Fibroblast of upper back skin (primary cell): ENCODE measurements at places on chromosomes 3 and 15.

GRCh38 chr3:144437989-144438388 is 466.4 kb downstream of the DIPK2A start:
- DNase-seq = no peak

- no peak for DNase-seq
Observed at GRCh38 chr3:194925614-194926013, 239.9 kb downstream of the FAM43A start.

GRCh38 chr3:23885210-23885609 is 31.6 kb downstream of the NKIRAS1 start:
- DNase-seq = no peak

- no peak for DNase-seq
Observed at GRCh38 chr3:118850687-118851086, 184.0 kb downstream of the IGSF11 start.

- DNase-seq = peak; percentile 43
Observed at GRCh38 chr3:41418961-41419691, 219.8 kb downstream of the CTNNB1 start.

- no peak for DNase-seq
Observed at GRCh38 chr15:35256551-35256950, 171.5 kb upstream of the NANOGP8 start.

DNA sequence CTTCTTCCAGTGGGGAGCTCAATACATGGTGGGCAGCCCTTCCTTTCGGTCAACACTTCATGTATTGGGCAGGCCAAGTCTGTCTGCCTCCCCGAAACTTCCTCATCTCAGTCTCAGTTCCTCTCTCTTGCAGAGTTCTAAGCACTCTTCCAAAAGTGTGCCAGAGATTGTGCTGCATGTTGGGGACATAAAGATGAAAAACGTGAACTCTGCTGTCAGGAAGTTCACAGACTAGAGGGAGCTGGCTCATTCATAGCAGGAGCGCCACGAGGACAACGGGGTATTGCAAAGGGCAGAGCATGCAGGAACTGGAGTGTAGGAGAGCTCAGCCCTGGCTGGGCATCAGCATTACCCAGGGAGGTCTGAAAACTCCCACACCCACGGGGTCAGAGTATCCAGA is 15.3 kb upstream of the EPHB3 start:
- no peak for DNase-seq

- peak; percentile 79 for DNase-seq
Observed at GRCh38 chr3:4680871-4681300, 187.7 kb downstream of the ITPR1 start.

DNA sequence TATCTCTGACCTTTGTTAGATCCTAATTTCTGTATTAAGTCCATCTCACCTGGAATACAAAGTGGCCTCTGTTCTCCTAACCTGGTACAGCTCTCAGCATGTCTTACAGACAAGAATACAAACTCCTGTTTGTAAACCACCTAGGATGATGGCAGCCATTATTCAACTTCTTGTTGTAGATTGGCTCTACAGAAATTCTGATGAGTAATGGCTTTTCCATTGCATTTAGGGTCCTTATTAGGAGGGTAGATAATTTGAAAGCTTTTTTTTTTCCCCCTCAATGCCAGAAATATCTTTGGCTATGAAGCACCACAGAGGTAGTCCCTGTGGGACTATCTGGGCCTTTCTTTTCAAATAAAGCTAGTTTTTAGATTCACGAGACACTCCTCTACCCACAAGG is 9.8 kb downstream of the NR2E3 start:
- no peak for DNase-seq

DNA sequence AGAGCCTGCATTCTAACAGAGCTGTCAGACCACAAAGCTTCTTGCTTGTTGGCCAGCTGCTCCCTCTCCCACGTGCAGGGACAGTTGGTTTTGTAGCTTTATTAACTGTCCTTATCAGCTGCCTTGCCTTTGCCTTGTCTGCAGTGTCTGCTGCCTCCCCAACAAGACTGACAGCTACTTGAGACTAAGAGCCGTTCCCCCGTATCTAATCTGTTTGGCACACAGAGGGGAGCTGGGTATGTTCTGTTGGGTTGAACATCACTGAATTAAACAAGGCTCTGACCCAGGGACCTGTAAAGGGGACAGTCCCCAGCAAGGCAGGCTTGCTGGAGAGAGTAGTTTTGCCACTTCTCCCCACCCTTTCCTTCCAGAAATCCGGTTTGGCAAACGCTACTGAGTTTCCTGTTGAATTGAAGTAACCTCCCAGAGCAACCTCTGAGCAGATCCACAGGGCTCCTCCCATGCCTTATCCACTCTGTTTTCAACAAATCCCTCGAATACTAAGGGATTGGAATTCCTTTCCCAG is 116.1 kb downstream of the ANP32A start:
- DNase-seq = peak; percentile 20

GRCh38 chr15:73196113-73196512 is 143.8 kb downstream of the NEO1 start:
- DNase-seq = no peak

GRCh38 chr3:157241599-157241998 is 81.7 kb upstream of the CCNL1 start:
- no peak for DNase-seq

DNA sequence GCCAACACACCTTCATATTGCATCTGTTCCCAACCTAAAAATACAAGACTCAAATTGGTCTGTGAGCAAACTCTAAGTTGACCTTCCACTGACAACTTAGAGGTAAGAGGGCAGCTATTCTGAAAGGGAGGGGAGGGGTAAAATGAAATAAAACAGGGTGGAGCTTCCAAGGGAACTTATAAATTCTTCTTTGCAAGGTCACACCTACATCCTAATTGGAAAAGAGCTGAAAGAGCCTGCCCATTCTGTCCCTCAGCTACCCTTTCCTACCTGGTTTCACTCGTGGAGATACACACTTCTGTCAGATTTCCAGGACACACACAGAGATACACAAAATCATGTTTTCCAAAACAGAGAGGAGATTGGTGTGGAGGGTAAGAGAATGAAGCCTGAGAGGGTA is 1.0 kb downstream of the ILDR1 start:
- no peak for DNase-seq

GRCh38 chr15:41921639-41922038 is 27.8 kb upstream of the SPTBN5 start:
- DNase-seq = no peak

GRCh38 chr3:30399394-30400181 is 206.8 kb upstream of the TGFBR2 start:
- DNase-seq = peak; percentile 31

GRCh38 chr3:107795514-107796094 is 272.8 kb downstream of the BBX start:
- no peak for DNase-seq

GRCh38 chr3:26621176-26621575 is 1.4 kb upstream of the LRRC3B start:
- DNase-seq = no peak

DNA sequence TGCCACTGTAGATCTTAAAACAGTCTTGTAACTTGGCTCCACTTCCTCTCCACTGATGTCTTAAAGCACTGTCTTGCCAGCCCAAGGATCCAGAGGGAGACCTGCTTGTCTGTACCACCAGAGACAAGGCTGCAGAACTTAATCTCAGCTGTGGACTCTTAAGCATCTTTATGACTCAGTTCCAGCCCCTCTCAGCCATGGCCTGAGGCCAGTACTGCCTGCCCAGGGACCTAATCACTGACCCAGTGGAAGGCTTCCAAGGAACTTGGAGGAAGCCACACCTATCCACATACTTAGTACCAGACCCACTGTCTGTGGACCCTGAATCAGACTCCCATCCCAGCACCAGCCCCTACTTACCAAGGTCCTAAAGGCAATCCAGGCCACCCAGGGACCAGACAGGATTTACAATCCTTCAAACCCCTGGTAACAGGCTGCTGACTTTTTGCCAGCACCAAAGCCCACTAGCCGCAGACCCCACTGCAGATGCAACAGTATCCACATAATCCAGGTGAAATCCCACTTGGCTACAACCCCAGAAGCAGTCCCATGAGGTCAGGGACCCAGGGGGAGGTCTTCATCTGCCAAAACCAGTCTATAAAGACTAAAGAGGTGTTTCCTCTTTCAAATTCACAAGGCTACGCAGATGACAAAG is 41.9 kb upstream of the PRR20G start:
- DNase-seq = no peak

DNA sequence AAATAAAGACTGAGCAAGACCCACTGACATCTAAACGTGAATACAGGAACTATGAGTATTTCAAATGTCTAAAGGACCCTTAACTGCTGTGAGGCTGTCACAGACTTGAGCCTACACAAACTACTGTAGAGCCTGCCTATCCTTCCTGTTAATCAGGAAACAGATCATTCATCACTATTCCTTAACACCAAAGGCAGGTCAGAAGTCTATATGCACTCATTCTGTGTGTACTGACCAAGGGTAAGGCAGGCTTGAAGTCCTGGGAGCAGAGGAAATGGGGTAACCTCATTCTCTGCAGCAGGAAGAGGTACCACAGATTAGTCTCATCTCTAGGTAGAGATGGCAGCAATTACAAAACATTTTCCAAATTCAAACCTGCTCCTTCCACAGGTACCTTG is 30.7 kb downstream of the NPTN start:
- no peak for DNase-seq

- no peak for DNase-seq
Observed at GRCh38 chr3:196390116-196390515, 42.1 kb downstream of the UBXN7 start.

GRCh38 chr3:176696816-176697215 is 500.5 kb downstream of the TBL1XR1 start:
- DNase-seq = no peak

GRCh38 chr3:7272203-7272602 is 411.3 kb downstream of the GRM7 start:
- DNase-seq = no peak

- DNase-seq = no peak
Observed at GRCh38 chr3:144104679-144105078, 133.1 kb downstream of the DIPK2A start.

GRCh38 chr3:173096140-173096539 is 44.9 kb downstream of the SPATA16 start:
- DNase-seq = no peak

DNA sequence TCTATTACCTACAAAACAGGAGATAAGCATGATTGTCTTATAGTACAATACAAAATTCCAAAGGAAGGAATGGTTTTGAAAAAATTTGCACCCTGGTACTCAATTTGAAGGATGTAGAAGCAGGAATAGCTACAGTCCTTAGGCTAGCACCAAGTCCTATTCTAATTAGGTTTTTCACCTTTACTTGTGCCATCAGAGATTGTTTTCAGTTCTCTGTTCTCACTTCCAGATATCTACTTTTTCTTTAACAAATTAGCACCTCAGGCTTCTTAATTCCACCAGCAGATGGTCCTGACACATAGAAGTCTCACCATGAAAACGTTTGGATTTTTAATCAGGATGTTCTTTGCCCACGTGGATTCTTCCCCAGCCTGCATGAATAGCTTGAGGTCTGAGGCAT is 43.8 kb downstream of the IL5RA start:
- DNase-seq = no peak

DNA sequence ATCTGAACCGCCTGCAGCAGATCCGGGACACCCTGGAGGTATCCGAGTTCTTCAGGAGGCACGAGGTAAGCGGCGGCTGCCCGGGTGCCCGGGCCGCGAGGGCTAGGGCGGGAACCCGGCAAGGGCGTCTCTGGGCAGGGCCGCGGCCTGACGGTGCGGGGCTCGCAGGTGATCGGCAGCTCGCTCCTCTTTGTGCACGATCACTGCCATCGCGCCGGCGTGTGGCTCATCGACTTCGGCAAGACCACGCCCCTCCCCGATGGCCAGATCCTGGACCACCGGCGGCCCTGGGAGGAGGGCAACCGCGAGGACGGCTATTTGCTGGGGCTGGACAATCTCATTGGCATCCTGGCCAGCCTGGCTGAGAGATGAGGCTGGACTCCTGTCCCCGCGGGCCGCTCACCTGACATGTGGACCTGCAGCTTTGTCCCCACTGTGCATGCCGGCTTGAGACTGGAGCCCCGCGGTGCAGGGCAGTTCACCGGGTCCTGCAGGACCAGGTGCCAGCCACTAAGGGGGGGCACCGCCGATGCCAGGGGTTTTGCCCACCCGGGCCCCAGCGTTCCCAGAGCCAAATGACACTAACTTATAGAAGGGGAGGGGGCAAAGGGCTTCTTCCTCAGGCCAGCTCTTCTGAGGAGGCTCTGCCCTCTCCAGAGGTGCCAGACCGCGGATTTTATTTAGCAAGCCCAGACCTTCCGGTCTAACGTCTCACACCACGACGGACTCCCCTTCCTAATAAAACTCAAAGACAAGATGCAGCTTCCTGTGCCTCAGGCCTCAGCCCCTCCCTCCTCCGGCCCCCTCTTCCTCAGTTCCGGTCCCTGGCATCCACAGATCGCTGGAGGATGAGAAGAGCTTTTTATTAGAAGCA is 9.4 kb downstream of the ITPKA start:
- no peak for DNase-seq

DNA sequence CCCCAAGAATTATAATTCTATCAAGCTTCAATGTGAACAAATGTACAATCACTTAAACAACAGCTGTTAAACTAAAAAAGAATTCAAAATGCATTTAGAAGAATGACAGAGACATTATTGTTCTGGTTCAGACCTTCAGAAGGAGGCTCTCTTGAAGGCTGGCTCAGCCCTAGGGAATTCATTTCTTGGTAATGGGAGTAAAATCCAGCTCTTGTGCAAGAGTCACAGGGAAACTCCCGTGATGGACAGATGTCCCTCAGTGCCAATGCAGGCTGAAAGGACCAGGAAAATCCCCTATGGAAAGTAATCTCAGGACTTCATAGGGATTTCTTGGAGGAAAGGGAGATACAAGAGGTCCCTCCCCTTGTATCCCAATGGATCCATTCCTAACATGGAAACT is 149.9 kb upstream of the STT3B start:
- DNase-seq = no peak

- DNase-seq = no peak
Observed at GRCh38 chr15:68798346-68799094, 22.2 kb downstream of the ANP32A start.

DNA sequence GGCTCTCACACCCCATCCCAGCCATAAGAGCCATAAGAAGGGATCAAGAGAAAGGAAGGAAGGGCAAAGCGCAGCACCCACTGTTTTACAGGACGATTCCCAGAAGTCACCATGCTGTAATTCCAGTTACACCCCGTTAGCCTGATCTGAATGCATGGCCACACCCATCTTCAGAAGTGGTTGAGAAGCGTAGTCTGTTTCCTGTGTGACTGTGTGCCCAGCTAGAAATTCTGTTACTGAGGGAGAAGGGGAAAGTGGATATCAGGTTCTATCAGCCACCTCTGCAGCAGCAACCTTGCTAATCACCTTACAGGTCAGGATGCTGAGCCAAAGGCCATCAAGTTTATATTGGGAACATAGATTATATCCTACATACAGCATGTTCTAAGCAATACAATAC is 260.0 kb downstream of the ABHD5 start:
- no peak for DNase-seq

GRCh38 chr3:14510838-14511622 is 29.1 kb downstream of the GRIP2 start:
- no peak for DNase-seq

- DNase-seq = no peak
Observed at GRCh38 chr3:50442945-50443579, 60.4 kb downstream of the CACNA2D2 start.

GRCh38 chr15:36888011-36888992 is 212.0 kb downstream of the MEIS2 start:
- peak; percentile 49 for DNase-seq
